ENCODE measurements at places on chromosomes 7 and 10. TPM values are rescaled to one million over a fixed set of nuclear protein-coding genes. Genes with fewer than 3 reads are reported as not detected.

Gene CYP26A1
- total RNA-seq = 2.3 TPM

DNA sequence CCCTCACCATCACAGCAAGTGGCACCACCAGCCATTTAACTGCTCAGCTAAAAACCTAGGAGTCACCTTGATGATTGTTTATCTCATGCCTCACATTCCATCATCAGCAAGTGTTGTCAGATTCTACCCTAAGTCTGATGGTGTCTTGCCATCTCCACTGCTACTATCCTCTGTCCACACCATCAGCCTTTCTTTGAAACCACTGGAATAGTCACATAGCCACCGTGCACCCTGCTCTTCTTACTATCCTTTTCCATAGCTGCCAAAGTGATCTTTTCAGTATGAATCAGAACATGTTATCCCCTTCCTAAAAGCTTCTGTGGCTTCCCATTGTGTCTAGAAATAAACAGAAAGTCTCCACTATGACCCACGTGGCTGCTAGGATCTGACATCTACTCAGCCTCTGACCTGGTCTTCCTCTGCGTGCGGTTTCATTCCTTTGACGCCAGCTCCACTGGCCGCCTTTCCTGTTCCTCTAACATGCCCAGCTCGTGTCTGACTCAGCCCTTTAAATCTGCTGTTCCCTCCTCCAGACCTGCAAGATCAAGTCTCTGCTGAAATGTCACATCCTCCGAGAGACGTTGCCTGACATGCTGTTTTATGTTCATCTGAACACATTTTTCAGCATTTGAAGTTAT lies 16.5 kb upstream of the CHN2 start:
- DNase-seq = no peak

DNA sequence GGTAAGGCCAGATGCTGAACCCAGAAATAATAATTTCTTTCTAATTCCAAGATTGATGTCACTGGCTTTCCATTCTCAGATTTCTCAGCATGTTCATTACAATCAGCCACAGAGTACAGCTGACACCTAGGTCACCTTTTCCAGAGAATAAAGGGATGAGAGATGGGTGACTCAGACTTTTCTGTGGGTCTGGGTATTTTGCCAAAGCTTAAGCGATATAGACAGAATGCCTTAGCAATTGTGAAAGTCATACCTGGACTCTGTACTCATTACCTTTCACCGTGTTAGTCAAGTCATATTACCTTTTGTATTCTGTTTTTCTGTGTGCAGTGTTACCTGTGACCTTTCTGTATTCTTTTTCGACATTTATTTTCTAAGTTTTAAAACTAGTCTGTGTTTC lies 10.6 kb upstream of the PRTFDC1 start:
- no peak for DNase-seq

GRCh38 chr10:30647089-30647488 lies 17.5 kb upstream of the LYZL2 start:
- no peak for DNase-seq

Measured in breast epithelium (tissue), 4 donors.